Calu3 (cell line): ENCODE measurements at places on chromosomes 4 and X.
A peak's percentile ranks its signal among the peaks of the same experiment; 100 is the strongest.

- DNase-seq: no peak
These were observed 67.1 kb downstream of the DOCK11 start for GRCh38 chrX:118562582-118563164.

DNA sequence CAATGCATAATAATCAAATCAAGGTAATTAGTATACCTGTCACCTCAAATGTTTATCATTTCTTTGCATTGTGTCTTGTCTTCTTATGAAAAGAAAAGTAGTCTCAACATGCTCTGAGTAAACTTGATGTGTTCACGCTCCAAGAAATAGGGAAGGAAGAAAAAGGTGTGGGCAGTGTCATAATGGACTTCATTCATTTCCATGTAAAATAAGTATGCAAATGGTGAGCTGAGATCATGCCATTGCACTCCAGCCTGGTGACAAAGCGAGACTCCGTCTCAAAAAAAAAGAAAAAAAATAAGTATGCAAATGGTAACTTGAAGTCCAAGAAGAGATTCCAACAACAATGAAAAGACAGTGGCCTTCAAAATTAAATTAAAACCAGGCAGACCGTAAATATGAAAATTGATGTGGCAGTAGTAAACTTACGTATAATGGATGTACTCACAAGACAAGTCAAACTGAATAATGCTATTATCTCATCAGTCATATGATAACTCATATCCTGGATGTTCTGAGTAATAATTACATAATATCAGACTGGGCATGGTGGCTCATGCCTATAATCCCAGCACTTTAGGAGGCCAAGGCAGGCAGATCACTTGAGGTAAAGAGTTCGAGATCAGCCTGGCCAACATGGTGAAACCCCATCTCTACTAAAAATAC, 6.0 kb upstream of the CWH43 start:
- no peak for DNase-seq

DNA sequence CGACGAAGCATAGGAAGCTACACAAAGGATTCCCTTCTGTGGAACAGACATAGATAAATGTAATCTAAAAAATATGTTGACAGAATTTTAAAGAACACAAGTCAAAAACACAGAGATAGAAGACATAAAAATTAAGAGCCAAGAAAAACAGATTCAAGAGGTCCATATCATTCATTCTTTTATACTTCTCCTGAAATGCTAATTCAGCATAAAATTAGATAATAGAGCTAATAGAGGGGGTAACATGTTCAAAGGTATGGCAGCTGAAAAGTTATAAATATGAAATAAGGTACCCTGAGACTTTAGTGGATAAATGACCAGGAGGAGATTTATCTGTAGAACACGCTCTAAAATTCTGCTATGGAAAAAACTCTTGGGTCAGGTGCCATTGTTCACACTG, 37.4 kb upstream of the PRSS48 start:
- no peak for DNase-seq

- no peak for DNase-seq
These were observed 76.2 kb downstream of the ANTXR2 start for GRCh38 chr4:79996851-79997250.

GRCh38 chrX:19627081-19627480, 111.8 kb upstream of the MAP3K15 start:
- DNase-seq: no peak

DNA sequence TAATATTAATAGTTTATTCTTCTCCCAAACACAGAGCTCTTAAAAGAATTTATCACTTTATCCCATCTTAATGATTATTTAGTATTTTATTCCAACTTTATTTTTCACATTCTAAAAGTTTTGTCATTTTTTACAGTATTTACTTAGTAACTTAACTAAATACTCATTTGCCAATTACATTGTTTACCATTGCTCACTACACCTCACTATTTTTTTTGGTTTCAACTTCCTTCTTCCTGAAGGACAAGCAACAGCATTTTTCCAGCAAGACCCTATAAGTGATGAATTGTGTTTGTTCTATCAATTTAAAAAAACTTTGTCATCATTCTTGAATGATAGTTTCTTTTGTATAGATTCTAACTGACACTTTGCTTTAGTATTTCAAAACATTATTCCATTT, 19.4 kb upstream of the SRD5A3 start:
- no peak for DNase-seq

- DNase-seq: no peak
These were observed 74.4 kb upstream of the DYNLT3 start for GRCh38 chrX:37921758-37922157.

GRCh38 chr4:68256284-68256683, 10.8 kb upstream of the TMPRSS11B start:
- DNase-seq: no peak

- DNase-seq: no peak
These were observed 232.5 kb downstream of the PCDH7 start for GRCh38 chr4:30952526-30953219.

GRCh38 chr4:89267846-89268245, 39.8 kb downstream of the GPRIN3 start:
- DNase-seq: no peak

GRCh38 chr4:172826346-172826745, 342.3 kb upstream of the GALNT7 start:
- no peak for DNase-seq

DNA sequence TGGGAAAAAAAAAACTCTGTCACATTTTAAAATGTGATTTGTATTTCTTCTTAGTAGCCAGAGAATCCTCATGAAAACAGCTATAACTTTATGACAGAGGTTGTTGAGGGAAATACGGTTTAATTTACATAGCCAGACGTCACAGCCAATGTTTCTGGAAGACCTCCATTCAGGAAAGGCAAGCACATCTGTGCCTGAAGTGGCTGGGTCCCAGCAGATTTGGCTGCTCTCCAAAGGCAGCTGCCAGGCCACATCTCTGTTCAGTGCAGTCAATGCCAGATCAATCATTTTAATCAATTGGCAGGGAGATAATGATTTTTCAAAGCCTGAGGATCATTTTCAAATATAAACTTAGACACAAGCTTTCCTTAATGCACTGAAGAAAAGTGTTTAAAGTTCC, 86.5 kb upstream of the ZIC3 start:
- no peak for DNase-seq

- no peak for DNase-seq
These were observed 429.3 kb downstream of the AFF2 start for GRCh38 chrX:148929686-148930085.

GRCh38 chr4:53489279-53489889, 101.9 kb downstream of the LNX1 start:
- DNase-seq: no peak

DNA sequence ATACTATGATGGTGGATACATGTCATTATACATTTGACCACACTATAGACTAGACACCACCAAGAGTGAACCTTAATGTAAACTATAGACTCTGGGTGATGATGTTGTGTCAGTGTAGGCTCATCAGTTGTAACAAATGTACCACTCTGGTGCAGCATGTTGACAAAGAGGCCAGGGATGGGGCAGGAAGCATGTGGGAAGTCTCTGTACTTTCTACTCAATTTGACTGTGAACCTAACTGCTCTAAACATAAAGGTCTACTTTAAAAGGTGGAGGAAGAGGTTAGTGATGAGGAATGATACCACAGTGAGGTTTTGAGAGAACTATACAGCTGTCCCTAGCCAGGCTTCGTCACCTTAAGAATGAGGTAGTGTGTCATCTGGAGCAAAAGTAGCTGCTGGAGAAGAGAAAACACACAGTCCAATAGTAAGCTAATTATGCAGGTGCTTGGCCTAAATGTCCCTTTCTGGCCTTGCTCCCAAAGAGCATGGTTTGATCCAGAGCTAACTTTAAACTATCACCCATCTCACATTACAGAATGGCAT, 38.4 kb downstream of the GRSF1 start:
- DNase-seq: no peak

DNA sequence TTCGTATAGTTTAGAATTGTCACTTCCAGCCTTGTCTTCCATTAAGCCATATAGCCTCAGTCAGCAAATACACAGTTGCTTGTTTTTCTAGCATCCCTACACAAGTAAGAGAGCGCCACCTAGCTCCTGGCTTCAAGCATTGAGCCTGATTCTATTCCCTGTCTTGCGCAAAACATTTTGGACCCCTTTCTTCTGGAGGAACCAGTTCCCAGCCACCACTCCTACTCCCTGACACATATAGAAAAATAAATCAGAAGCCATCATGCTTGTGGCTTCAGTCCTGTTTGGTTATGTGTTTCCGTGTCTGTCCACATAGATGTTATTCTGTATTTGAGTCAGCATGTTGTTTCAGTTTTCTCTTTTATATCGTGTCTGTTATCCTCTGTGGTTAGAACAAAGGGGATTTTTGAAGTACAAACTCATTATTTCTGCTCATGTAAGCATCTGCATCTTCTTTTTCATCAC, 59.9 kb downstream of the GK start:
- DNase-seq: peak; percentile 70

GRCh38 chrX:40165206-40165605, 67.4 kb upstream of the BCOR start:
- DNase-seq: no peak

DNA sequence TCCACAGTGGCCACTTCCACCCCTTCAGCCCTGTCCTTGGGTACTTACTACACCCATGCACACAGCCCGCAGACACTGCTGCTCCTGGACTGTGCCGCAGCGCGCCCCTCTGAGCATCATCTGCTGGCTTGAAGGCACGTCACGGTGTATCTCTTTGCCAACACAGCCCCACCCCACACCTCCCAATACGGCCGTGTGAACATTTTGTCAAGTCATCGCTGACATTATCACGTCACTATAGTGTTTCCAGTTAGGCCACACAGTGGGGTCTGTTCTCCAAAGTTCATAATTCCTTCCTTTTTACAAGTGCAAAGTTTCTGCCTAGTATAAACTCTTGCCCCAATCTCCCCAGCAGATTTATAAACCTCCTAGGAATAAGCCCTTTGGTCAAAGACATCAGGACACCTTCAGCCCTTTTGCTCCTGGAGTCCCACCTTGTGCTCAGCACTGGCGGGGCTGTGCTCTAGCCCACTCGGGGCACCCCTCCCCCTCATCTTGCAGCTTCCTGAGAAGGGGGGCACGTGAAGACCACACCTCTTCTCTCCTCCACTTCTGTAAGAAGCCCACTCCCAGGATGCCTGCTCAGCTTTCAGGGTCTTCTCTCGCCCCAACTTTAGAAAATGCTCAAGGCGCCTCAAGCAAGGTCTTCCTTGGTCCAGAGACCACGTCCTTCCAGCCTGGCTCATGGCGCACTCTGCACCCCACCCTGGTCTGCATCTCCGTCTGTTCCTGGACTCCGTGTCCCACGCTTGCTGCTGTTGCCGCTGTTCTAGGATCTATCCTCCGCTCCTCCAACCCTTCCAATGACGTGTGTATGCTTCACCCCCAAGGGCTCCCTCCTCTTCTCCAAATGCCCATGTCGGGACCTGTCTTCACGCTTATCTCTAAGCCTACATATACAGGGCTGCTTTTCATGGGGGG, 7.2 kb downstream of the FAM53A start:
- no peak for DNase-seq

DNA sequence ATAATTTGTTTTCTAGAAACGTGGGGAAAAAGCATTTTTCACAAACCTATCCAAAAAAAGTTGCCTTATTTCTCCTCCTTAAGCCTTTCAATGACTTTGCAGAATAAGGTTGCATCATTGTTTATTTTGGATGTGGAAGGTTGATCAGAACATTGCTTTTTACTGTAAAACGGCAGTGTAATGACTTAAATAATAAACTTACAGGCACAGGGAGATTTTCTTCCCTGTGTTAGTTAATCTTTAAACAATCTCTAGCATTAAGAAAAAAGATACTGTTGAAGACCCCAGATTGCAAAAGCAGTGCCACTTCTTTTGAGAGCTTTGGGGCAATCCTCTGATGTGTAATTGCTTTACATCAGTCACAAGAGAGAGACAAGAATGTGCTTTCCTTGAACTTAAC, 153.4 kb downstream of the ARX start:
- DNase-seq: no peak

GRCh38 chr4:108635070-108635655, 14.8 kb downstream of the RPL34 start:
- DNase-seq: no peak

DNA sequence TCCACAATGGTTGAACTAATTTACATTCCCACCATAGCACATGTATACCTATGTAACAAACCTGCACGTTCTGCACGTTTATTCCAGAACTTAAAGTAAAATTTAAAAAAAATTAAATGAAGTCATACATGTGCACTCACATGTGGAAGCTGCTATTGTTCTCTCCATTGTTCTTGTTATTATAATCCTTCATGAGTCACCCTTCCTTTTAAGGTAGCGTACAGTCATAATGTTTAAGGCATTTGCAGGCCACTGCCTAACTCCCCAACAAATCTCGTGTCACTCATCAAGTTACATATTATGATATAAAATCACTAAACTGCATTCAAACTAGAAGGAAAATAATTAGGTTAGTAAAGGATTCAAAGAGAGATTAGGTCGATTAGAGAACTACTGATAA, 63.6 kb downstream of the SLC7A11 start:
- no peak for DNase-seq

DNA sequence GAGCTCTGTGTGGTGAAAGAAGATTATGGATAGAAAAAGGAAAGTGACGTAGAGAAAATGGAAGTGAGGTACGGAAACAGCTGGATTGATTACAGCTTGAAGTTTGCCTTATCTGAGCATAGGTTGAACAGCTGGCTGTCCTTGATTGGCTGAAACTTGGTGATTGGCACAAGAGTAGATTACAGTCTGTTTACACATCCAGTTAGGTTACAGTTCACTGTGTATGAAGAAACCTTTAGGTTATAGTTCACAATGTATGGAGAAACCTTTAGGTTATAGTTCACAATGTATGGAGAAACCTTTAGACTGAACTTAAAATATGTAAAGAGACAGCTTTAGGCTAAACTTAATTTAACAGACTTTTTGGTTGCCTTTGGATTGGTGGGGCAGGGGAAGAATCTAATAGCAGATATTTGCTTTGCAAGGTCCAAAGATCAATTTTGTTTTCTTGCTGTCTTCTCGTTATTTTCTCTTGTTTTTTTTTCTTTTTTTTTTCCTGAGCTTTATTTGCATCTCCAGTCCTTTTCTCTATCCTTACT, 15.6 kb upstream of the ART3 start:
- DNase-seq: peak; percentile 9

GRCh38 chrX:140507982-140508305, 3.1 kb upstream of the SOX3 start:
- no peak for DNase-seq

- no peak for DNase-seq
These were observed 122.7 kb downstream of the CCNB3 start for GRCh38 chrX:50327235-50327634.

- DNase-seq: no peak
These were observed 11.1 kb downstream of the NIPAL1 start for GRCh38 chr4:48027653-48028052.
